CD4-positive, alpha-beta T cell treated with Interleukin-17A for 4 hours (primary cell): ENCODE measurements at places on chromosomes 2 and 18.
A peak's percentile ranks its signal among the peaks of the same experiment; 100 is the strongest.

GRCh38 chr2:74267068-74267467, 68.7 kb downstream of the MTHFD2 start:
- peak; percentile 71 for DNase-seq

GRCh38 chr2:218383892-218384519, 1.9 kb downstream of the SLC11A1 start:
- DNase-seq: no peak

GRCh38 chr2:181467966-181468707, 11.0 kb downstream of the ITGA4 start:
- DNase-seq: no peak

- DNase-seq: no peak
Observed at GRCh38 chr2:172062402-172063004, 22.8 kb upstream of the DLX1 start.

GRCh38 chr18:250685-251084, 17.2 kb downstream of the THOC1 start:
- DNase-seq: no peak

- no peak for DNase-seq
Observed at GRCh38 chr2:74264281-74264680, 65.9 kb downstream of the MTHFD2 start.

DNA sequence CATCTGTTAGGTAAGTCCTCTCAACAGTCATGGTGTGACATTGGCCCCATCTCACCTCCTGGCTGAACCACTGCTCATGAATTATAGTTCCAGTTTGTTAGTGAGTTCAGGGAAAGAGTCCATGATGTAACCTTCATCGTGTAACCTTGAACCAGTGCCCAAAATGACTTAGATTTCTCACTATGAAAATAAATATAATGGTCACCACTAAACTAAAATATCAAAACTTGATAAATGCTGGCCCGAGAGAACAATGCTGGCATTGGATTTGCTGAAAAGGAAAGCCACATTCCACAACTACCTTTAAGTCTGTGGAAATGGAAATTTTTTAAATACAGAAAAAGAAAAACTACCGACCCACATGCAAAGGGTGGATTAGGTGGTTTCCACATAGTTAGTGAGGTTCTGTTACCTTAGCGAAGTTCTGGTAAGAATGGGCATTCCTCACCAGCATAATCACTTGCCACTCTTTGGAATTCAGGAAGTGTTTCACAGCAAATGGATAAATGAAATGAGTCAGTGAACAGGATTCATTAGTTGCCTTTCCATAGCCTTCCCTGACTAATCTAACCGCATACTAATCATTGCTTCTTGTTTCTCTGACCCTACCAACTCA, 133.9 kb upstream of the CTAGE1 start:
- DNase-seq: no peak

- DNase-seq: no peak
Observed at GRCh38 chr2:62313449-62314227, 117.7 kb downstream of the B3GNT2 start.

DNA sequence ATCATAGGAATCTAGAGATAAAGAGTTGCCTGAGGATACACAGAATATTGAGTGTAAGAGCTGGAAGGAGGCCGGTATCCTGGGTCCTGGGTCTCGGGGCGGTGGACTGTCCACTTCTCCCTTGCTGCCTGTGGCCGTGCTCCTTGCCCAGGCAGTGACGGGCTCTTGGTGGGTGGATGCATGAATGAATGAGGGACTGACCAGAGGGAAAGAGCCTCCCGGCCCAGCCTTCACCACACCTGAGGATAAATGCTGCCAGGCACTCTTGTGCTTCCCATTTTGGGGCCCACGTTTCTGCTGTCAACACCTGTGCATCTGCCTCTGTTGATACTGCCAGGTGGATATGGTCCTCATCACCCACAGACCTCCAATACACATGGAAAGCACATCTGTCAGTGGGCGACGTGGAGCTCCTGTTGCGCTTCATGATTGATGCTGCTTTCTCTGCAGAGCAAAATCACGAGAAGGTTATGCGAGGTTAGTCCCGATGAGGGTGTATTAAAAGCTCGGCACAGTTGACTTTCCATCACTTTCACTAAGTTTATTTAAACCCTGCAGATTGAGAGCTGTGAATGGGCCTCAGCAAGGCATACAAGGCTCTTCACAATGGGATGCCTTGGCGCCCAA, 211.4 kb downstream of the LDLRAD4 start:
- no peak for DNase-seq

DNA sequence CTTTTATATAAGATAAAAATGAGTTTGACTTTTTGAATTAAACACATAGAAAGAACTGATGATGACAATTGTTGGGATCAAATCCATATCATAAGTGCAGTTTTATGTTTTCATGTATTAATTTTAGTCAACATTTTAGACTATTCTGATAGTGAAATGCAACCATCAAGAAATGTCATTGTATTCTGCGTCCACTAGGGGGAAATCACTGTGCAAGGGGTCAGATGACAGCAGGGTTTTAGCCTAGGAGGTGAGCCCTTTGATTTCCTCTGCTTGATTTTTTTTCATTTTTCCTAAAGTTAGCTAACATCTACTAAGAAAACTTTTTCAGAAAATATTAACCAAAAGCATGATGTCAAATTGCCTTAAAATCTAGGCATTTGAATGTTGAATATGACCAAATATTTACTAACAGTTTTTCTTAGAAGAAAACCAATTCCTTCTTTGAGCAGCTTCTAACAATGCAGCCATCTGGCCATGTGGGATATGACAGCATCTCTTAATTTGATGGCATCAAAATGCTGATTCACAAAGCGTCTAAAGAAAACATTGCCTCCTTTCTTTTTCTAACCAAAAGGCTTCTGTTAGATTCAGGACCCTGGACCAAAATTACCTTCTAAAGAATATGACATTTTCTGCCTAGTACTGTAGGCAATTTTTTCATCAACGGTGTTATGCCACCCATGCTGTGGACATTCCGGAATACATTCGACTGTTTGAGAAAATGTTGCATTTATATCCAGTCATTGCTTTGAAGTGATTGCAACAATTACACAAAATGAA, 141.5 kb downstream of the SPHKAP start:
- DNase-seq: no peak

- DNase-seq: no peak
Observed at GRCh38 chr2:118589721-118590120, 257.7 kb downstream of the EN1 start.

- peak; percentile 15 for DNase-seq
Observed at GRCh38 chr2:218033590-218034496, 31.0 kb upstream of the TNS1 start.

DNA sequence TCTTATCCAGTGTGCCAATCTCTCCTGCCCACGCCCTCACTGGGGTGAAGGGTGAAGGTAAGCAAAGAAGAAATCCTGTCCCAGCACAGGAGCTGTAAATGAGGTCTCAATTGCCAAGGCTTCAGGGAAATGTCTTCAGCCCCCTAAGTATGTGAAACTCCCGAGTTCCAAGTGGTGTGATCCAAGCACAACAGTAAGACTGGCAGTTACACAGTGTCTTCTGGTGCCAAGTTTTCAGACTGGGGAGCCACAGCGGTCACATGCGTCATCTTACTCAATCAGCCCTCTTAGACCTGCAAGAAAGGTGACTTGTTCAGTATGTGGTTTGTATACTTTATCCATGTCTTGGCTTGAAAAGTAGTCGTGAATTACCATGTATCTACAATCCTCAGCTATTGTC, 55.0 kb upstream of the SPRED2 start:
- DNase-seq: no peak

DNA sequence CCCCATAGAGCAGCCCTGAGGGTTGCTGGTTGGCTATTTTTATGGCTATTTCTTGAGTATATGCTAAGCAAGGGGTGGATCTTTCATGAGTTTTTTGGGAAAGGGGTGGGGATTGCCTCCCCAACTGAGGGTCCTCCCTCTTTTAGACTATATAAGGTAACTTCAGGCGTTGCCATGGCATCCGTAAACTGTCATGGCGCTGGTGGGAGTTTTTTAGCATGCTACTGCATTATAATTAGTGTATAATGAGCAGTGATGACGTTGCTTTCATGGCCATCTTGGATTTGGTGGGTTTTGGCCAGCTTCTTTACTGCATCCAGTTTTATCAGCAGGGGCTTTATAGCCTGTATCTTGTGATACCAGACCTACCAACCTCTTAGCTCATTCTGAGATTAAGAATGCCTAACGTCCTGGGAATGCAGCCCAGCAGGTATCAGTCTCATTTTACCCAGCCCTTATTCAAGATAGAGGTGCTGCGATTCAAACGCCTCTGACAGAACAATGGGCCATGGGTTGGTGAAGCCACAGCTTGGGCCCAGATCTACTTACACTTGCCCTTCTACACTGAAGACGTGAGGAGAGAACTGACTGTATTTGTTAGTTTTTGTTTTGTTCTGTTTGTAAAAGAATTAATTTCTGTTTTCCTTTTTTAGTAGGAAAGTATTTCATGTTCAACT, 53.8 kb upstream of the TMEM163 start:
- no peak for DNase-seq

GRCh38 chr2:229728370-229728769, 14.0 kb upstream of the DNER start:
- DNase-seq: no peak

GRCh38 chr2:207051385-207051965, 112.2 kb downstream of the CPO start:
- DNase-seq: no peak

GRCh38 chr2:118190474-118190873, 102.2 kb downstream of the INSIG2 start:
- DNase-seq: no peak

DNA sequence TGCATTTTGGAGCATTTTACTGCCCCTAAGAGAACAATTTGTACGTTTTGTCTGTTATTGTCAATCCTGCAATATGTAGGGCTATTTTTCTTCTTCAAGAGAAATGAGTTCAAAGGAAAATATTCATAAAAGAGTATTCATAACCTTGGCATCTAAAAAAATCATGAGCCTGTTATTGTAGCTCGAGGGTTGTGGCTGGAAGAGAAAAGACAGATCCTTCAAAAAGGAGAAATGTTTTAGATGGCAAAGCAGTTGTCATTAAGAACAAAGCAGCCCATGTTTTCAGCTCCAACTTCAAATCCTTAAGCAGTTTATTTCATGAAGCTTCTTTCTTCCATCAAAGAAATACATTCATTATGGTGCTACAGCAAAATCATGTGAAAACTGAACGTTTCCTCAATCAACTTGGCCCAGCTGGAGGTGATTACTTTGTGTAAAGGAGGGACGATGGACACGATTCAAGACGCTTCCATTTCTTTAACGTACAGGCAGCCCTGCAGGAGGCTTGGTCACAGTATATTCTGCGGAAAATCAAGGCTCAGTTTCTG, 31.4 kb downstream of the QPCT start:
- no peak for DNase-seq

DNA sequence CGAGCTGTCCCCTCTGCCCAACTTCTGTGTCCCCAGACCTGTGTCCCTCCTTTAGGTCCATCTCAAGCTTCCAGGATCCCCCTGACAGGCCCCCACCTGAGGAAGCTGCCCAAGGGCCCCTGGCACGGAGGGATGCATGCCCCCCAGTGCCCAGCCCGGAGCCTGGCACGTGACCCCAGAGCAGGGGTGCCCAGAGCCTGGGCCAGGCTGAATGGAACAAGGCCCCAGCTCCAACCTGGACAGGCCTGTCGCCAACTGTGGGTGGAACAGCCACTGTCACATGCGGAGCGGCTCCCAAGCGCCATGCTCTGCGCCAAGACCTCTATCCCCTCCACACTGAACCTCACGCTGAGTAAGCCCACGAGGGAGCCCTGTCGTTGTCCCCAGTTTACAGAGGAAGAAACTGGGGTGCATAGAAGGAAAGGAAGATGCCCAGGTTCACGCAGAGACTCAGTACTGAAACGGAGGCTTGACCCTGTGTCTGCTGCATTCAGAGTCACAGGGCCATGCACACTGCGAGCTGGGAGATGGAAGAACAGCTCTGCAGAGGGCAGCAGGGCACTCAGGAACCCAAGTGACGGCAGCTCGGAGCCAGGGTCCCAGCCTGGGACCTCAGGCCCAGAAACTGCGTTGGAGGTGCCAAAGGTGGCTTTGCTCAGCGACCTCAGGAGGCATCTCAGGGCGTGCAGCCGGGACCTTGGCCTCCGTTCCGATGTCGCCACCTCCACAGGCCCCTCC, 5.5 kb upstream of the ECEL1 start:
- DNase-seq: no peak

GRCh38 chr2:112340475-112341267, 65.3 kb downstream of the ZC3H6 start:
- DNase-seq: no peak

DNA sequence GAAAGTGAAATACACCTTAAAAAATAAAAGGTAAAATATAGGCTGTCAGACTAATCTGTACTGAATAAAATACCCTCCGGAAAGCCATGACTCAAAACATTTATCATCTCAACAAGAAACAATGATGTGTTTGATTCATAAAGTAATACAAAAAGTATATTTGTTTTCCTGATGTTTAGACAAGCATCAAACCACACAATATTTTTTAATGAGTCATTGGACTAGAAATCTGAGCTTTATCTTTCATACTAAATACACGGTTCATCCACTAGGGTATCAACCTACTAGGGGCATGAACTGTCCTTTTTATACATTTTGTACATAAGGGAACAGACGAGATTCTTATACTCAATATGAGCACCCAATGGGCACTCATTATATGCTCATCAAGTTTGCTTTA, 31.3 kb downstream of the CD226 start:
- DNase-seq: no peak

DNA sequence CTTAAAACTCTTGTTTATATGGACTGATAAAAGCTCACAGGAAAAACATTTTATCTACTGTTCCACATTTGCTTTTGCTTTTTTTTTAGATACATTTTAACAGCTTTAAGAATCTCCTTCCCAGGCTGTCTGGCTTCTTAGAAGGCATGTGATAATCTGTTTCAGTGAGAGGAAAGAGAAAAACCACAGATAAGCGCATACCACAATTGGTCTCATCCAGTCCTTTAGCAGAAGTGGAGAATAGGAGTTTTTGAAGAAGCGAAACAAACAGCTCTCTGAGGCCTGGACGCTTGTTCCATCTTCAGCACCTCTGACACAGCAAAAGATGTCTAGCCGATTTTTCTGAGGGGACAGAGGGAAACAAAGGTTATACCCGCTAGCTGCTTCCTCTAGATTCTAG, 37.6 kb downstream of the RMC1 start:
- DNase-seq: peak; percentile 15

DNA sequence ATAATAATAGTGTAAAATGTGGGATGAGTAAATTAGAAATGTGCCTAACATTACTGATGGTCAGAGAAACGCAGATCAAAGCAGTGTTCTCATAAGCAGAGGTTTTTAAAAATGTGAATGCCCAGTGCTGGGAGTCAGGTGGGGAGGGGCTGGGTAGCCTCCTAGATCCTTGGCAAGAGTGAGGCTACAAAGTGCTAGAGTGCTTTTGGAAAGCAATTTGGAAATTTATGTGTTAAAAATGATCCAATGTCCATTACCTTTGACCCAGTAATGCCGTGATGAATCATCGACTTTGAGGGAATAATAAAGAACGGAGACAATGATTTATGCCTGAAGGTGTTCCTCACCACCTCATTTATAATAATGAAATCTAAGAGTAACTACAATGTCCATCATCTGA, 44.9 kb upstream of the TWIST2 start:
- DNase-seq: no peak

DNA sequence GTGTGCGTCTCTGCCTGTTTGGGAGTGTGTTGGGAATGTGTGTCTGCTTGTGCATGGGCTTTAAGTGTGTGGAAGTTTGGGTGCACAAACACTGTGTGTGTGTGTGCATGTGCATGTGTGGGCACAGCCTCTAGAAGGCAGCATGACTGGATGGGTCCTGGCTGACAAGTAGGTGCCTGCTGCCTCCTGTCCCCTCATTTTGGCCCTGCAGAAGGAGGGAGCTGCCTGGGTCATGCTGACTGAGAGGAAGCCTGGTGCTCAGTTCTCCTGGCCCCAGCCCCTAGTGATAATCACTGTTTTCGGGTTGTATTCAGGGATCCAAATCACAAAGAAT, 34.1 kb downstream of the GLI2 start:
- DNase-seq: no peak

- no peak for DNase-seq
Observed at GRCh38 chr2:68920481-68921170, 32.1 kb downstream of the GKN2 start.
